ENCODE measurements at places on chromosomes 2 and 18.

GRCh38 chr2:157172866-157173578, 84.5 kb upstream of the GALNT5 start:
- DNase-seq, result no peak

GRCh38 chr2:159145745-159146354, 140.7 kb downstream of the WDSUB1 start:
- no peak for DNase-seq

GRCh38 chr2:30527411-30527810, 80.4 kb downstream of the LCLAT1 start:
- DNase-seq, result no peak

DNA sequence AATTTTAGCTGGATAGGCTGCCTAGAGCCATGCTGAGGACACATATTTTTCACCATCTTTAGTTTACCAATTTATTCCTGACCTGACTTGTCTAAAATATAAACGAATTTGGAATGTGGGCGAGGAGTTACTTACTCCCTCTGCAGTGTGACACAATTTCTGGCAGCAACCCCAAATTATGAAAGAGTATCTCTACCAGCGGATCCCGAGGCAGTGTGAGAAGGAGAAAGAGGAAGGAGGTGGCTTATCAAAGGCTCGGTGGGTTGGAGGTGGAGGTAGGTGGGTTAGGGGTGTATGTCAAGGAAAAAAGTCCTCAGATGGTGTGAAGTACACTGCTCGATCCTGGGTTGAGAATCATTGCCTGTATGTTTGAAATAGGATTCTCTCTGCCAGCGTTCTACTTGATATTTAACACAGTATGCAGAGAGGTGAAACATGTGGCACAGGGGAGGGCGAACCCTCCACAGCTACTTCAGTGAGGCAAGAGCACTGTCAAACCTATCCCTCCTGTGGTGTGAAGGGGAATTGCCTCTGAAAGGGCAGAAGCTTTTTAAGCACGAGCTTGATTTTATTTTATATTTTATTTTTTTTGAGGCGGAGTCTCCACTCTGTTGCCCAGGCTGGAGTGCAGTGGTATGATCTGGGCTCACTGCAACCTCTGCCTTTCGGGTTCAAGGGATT, 76.0 kb downstream of the RFTN2 start:
- DNase-seq, result no peak

- no peak for DNase-seq
Observed at GRCh38 chr18:56173542-56174220, 464.7 kb downstream of the TXNL1 start.

DNA sequence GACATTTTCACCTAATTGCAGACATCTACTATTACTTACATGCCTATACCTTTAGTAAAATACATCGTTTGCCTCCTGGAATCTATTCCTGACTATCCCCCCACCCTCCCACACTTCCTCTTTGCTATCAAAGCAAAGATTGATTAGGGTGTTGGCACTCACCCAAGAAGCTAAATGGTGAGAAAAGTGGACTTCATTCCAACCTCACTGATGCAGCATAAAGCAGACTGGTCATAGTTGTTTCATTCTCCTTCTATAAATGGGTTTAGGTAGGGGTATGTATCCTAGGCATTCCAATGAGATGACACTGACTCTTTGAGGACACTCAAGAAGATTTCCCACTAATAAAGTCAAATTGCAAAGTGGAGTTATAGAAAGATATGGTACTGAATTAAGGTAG, 97.4 kb downstream of the LRP1B start:
- DNase-seq, result no peak

DNA sequence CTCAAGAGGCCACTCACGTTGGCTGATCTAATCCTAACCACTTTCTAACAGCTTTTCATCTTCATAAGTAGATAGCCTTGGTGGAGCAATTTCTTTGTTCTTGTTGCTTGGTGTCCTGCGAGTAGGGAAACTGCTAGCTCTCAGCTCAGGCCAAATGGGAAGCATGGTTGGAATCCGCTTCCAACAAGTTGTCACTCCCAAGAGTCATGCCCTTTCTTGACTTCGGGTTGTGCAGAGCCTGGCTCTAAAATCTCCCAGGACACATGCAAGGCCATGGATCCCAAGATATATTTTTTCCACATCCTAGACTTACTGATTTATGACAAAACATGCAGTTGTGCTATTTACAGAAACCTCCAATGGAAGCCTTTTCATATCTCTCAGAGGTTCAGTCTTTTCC, 7.3 kb upstream of the MATN3 start:
- DNase-seq, result no peak

GRCh38 chr2:883260-883802, 67.3 kb upstream of the SNTG2 start:
- no peak for DNase-seq

- DNase-seq, result no peak
Observed at GRCh38 chr18:29057703-29058102, 880.8 kb upstream of the CDH2 start.

GRCh38 chr2:220152281-220152935, 525.0 kb downstream of the SLC4A3 start:
- DNase-seq, result no peak

DNA sequence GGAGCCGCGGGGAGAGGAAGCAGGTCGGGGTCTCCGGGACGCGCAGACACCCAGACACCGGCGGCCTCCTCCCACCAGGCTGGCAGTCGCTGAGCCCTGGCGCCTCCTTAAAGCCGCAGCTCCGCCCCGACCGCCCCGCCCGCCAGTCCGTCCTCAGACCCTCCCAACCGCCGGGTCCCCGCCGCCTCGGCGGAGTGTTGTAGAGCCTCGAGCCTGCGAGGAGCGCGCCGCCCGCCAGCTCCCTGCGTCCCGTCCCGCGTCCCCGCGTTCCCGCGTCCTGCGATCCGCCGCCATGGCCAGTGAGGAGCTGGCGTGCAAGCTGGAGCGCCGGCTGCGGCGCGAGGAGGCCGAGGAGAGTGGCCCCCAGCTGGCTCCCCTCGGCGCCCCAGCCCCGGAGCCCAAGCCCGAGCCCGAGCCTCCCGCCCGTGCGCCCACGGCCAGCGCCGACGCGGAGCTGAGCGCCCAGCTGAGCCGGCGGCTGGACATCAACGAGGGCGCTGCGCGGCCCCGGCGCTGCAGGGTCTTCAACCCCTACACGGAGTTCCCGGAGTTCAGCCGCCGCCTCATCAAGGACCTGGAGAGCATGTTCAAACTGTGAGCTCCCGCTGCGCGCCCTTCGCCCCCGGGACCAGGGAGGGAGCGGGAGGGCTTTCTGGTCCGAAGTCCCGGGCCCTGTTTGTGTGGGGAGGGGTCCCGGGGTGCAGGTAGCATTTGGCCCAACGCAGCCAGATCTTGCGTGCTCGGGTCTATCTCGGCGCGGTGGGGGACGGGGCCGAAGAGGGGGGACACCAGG, at the start of gene EFHD1:
Gene EFHD1 (plus strand): TSS at position 192 of the 793 bp plus-strand sequence. CDS start 101 bp downstream, at position 293.
- DNase-seq, result peak; percentile 42

- DNase-seq, result no peak
Observed at GRCh38 chr2:197011801-197012641, 85.5 kb upstream of the PGAP1 start.

DNA sequence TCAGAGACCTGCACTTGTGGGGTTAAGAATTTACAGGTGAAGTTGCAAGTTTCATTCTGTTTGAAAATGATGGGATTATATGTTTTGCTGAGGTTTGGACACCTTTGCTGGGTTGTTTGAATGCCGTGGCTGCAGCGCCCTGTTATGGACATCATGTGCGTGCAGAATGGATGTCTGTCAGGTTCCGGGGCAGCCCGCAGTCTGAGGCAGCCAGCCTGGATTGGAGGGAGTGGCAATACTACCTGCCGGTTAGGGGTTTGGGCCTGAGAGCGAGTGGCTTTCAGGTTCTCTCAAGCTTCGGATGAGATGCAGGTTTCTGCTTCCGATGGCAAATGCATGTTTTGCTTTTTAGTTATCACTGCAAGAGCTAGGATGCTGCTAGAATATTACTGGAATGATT, 1.1 kb downstream of the CASP8 start:
- peak; percentile 34 for DNase-seq

DNA sequence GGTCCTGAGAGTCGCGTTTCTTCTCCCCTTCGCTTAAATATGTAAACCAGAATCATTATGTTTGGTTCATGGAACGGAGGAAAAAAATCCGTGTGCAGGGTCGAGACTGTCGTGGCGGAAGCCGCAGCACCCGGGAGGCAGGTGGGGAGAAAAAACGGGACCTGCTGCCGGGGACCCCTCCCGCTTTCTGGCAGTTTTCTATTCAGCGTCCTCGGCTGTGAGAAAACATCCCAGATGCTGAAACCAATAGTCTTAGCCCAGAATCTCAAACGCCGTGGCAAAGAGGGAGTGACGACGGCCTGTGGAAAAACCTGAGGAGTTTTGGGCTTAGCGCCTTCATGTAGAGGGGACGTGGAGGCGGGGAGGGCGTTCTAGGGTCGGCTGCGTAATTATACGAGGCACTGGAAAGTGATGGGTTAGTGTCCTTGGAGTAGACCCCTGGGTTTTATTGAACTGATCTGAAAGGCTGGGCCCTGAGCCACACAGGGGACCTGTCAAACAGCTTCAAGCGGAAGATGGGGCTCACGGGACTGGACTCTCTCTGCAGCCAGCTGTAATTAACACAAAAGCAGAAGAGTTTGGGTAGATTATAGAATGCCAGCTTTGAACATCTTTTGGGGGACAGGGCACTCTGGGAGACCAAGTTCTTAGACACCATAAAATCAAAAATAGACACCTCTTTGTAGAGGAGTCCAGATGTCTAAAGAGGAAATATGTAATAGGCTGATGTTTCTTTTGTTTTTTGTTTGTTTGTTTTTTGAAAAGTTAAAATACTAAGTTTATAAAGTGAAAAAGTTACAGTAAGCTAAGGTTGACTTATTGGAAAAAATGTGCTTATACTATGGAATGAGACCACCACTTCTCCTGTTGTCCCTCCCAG, 834 bp upstream of the BUB1 start:
- DNase-seq, result no peak

DNA sequence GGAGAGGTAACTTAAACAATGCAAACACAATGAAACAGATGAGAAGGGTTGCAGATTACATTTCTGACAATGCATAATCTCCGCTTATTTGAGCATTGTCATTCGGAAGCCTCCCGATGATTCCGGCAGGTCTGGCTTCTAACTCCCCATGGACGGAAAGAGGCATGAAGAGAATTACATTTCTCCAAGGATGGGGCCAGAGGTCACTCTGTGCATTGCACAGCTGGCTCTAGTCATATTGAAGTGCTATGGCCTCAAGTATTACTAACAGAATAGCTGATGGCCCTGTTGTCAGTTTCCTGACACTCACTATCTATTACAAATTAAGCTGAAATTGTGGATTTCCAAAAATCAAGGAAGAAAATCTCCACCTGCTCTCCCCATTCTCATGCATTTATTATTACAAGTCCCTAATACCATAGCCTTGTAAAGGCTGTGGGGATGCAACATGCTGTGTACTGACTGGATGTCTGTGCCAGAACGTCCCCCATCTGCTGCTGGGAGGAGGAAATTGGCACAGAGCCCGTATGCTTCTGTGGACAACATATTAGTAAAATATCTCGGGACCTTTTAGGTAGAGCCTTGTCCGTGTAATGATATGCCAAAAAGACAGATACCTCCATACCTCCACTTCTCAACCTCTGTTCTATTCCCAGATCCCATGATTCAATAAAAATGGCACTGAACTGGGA, 168.1 kb downstream of the SETBP1 start:
- no peak for DNase-seq

GRCh38 chr18:68676913-68677312, 38.0 kb downstream of the TMX3 start:
- DNase-seq, result no peak

DNA sequence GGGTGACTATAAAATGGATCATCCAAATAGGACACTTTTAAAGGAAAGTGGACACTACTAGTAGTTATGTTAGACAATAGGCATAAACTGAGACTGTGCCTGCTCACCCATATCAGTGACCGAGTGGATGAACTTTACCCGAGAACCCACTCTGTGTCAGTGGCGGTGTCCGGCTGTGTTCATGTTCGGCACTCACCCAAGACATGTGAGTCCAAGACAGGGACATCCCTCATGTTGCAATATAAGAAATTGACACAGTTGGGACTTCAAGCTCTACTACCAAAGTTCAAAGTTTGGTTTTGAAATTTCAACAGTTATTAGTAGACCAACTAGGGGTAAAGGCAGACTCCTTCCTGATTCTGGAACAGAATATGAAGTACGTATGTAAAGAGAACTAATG, 326.3 kb upstream of the TNP1 start:
- no peak for DNase-seq

- DNase-seq, result no peak
Observed at GRCh38 chr2:100852999-100853908, 33.3 kb downstream of the NPAS2 start.

DNA sequence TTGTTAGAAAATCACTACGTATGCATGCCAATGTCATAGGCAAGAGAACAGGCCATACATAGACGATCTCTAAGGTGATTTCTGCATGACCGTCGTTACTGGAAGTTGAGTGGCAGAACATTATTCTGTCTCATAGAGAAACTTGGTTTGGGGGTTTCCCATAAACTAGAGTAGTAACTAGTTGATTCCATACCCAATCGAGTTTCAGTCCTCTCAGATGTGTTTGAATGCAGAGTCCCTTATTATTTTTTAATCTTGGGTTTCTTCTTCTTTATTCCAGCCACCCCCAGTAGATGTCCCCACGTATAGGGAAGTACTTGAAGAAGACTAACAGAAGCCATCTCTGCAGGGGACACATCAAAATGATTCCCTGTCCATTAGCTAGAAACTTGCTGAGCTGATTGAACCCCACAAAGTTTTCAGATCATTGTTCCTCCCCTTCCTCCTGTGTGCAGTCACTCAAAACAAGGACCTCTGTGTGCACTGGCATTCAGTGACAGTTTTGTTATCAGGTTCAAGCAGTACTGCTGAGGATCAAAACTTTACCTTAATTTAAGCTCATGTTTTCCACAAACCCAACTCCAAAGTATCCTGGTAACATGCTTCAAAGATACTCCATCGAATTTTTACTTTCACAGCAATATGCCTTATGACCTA, 68.4 kb upstream of the CDCA7 start:
- no peak for DNase-seq

- no peak for DNase-seq
Observed at GRCh38 chr2:144924827-144925226, 404.9 kb upstream of the ZEB2 start.

GRCh38 chr2:113009622-113010021, 4.4 kb downstream of the IL36A start:
- no peak for DNase-seq
